Activated CD4-positive, alpha-beta memory T cell treated with anti-CD3 and anti-CD28 coated beads for 36 hours (primary cell): ENCODE measurements at places on chromosomes 2 and 18. TPM values are rescaled to one million over a fixed set of nuclear protein-coding genes. Genes with fewer than 3 reads are reported as not detected.
A peak's percentile ranks its signal among the peaks of the same experiment; 100 is the strongest.

DNA sequence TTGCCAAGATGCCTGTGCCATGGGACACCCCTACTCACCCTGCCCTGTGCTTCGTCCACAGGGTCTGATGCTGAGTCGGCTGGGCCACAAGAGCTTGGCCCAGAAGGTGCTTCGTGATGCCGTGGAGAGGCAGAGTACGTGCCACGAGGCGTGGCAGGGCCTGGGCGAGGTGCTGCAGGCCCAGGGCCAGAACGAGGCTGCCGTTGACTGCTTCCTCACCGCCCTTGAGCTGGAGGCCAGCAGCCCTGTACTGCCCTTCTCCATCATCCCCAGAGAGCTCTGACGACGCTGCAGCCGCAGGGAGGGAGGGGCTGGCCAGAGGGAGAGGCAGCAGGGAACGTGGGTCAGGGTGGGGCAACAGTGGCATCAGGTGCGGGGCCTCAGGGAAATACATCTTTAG is 81.5 kb downstream of the STPG4 start:
- DNase-seq = no peak
- H3K27ac ChIP-seq = no peak overlapping the region
- H3K4me3 ChIP-seq = no peak overlapping the region
- H3K27me3 ChIP-seq = no peaks in the 10 kb centered on the region

GRCh38 chr2:186099826-186100225 is 361.2 kb downstream of the FSIP2 start:
- no peaks in the 10 kb centered on the region for H3K4me1 ChIP-seq
- H3K27ac ChIP-seq = no peak overlapping the region
- H3K27me3 ChIP-seq = no peaks in the 10 kb centered on the region
- H3K4me3 ChIP-seq = no peak overlapping the region
- H3K36me3 ChIP-seq = no peaks in the 10 kb centered on the region

DNA sequence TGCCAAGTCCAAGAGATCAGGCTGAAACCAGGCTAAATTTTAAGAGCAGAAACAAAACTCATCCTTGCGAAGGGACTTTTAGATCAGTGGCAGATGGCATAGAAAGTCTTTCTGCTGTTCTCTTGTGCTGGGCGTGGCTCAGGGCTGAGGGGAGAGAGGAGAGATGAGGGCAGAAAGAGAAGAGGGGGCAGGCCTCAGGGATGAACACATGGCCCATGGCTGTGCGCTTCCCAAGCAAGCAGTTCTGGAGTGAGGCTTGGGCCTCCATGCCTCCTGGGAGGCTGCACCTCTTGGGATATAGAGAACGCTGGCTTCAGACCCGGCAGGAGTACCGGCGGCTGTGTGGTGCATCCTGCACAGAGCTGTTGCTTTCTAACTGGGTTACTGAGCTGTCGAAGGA is 41.0 kb downstream of the HPCAL1 start:
- no peak for DNase-seq
- H3K27ac ChIP-seq = no peak overlapping the region
- peaks cover 2% of the 10 kb centered on the region for H3K36me3 ChIP-seq

GRCh38 chr18:55073116-55073515 is 113.9 kb upstream of the CCDC68 start:
- DNase-seq = no peak
- no peak overlapping the region for H3K27ac ChIP-seq

DNA sequence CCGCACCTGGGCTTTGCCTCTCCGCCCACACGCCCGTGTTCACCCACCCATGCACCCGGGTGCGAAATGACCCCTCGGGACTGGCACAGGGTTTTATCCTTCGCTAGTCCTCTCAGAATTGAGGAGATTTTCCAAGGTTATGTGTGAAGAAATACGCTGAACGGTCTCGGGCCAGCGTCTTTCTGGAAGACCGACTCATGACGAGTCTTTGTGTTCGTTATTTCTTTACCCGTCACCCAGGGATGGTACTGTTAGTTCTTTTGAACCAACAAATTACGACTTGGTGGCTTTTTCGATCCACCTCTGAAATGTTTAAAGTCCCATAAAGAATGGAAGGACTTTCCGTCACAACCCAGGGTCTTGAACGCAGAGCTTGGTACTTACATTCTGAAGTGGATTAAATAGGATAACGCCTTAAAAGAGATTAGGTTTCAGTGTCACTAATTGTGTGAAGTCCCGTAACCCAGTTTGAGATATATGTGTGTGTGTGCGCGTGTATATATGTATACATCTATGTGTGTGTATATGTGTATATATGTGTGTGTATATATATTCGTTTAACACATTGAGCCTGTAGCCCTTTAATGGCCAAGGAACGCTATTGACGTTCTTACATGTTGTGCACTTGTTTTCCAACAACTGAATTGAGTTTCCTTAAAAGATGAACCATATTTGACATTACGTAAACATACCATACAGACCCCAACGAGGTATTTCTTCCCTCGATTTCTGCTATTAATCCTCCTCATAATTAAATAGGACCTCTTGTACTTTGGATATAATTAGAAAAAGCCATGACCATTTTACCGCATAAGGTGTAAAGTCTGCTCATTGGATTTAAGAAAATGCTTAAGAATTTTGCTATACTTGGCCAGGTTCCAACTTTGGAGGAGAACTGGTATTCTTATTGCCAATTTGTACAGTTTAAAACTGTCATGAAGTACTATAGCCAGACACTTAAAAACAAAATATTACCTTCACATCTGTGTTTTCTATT is 889 bp downstream of the ZC3H15 start:
- DNase-seq = no peak
- H3K4me3 ChIP-seq = peak overlapping the region; percentile 97
- peaks cover 17% of the 10 kb centered on the region for H3K36me3 ChIP-seq
- no peaks in the 10 kb centered on the region for H3K27me3 ChIP-seq

- H3K36me3 ChIP-seq = no peaks in the 10 kb centered on the region
- H3K4me1 ChIP-seq = no peaks in the 10 kb centered on the region
- DNase-seq = no peak
These were observed 779.5 kb upstream of the LRRTM1 start for GRCh38 chr2:81084101-81084500.

GRCh38 chr18:68438983-68439382 is 275.9 kb downstream of the TMX3 start:
- H3K36me3 ChIP-seq = no peaks in the 10 kb centered on the region
- H3K27me3 ChIP-seq = peaks cover 3% of the 10 kb centered on the region

GRCh38 chr2:58562276-58562675 is 321.2 kb upstream of the FANCL start:
- no peaks in the 10 kb centered on the region for H3K36me3 ChIP-seq
- H3K27me3 ChIP-seq = peaks cover 2% of the 10 kb centered on the region
- H3K27ac ChIP-seq = no peak overlapping the region
- no peaks in the 10 kb centered on the region for H3K4me1 ChIP-seq

DNA sequence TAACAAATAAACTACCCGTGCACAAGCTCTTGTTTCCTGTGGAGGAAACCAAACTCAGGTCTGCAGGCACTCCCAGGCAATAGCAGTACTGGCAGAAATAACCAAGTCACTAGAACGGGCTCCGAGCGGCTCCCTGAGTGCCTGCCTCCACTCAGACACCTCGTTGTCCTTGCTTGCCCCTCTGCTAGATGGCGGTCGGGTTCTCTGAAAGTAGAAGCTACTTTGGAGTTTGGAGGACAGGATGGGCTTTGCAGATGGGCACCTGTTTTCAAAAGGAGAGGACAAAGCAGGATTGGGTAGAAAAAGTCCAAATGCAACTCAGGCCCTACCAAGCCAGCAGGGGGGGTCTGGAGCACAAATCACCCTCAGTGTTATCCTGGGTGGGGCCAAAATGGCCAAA is 136.4 kb downstream of the LRRC30 start:
- no peak for DNase-seq
- no peaks in the 10 kb centered on the region for H3K27me3 ChIP-seq
- H3K4me1 ChIP-seq = no peaks in the 10 kb centered on the region
- H3K27ac ChIP-seq = no peak overlapping the region
- H3K4me3 ChIP-seq = no peak overlapping the region

- H3K27ac ChIP-seq = no peak overlapping the region
- H3K4me1 ChIP-seq = no peaks in the 10 kb centered on the region
- no peak for DNase-seq
These were observed 1050.7 kb upstream of the PIK3C3 start for GRCh38 chr18:40904295-40904694.

DNA sequence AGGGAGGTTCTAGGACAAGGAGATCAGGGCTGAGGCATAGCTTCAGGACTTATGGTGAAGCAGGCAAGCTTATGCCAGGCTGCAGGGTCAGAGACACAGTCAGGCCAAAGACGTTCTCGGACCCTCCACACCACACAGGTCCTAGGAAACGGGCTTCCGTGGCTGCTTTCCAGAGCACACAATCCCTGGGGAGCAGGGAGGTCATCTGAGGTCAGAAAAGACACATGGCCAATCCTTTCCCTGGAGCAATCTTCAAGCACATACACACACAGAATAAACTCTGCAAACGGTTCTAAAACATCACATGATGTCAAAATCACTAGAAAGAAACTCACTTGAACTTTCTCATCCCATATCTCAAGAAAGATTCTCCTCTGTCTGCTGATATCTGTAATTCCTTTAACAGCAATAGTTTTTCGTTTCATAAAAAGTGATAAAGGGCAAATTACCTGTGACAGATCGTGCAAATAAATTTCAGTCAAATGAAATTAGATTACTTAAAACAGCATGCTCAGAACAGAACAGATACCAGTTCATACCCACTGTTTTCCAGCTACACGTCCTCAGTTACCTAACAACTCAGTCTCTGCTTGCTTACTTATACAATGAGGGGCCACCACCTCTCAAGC is 63.9 kb downstream of the MBOAT2 start:
- H3K4me1 ChIP-seq = no peaks in the 10 kb centered on the region
- H3K27me3 ChIP-seq = no peaks in the 10 kb centered on the region
- H3K27ac ChIP-seq = no peak overlapping the region
- H3K36me3 ChIP-seq = no peaks in the 10 kb centered on the region
- no peak overlapping the region for H3K4me3 ChIP-seq

GRCh38 chr2:47554311-47554905 is 151.5 kb downstream of the MSH2 start:
- peaks cover 5% of the 10 kb centered on the region for H3K36me3 ChIP-seq
- DNase-seq = no peak
- no peak overlapping the region for H3K4me3 ChIP-seq
- H3K27ac ChIP-seq = no peak overlapping the region

DNA sequence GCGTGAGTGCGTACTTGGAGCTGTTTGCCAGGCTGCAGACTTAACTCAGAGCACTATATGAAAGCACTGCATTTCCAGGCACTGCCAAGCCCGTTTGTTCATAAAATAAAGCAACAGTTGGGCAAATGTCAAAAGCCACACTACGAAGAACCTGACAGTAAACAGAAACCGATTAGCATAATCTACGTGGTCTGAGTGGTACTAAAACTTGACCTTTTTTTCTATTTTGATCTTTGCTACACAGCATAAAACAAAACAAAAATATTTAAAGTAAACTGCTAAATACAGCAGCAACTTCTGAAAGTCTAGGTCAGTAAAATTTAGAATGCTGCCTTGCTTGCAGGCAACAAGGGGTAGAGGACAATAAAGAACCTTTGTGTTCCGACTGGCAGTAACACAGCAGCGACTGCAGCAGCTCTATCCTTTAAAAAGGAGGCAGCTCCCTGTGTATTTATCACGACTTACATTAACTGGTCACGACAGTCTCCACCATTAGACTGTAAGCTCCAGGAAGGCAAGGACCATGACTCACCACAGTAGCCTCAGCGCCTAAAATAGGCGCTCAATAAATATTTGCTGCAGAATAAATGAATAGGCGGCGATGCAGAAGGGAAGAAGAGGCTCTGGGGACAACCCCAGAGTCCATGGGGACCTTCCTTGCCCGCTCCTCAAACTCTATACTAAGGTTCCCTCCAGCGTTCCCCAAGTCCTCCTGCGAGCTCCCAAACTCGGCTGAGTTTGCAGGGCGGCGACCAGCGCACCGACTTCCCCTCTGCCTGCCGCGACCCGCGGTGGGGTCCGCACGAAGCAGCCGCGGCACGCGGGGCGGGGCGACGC is 902 bp downstream of the SS18 start:
- H3K4me1 ChIP-seq = peaks cover 30% of the 10 kb centered on the region
- H3K27ac ChIP-seq = peak overlapping the region; percentile 93
- H3K27me3 ChIP-seq = no peaks in the 10 kb centered on the region
- peak overlapping the region; percentile 89 for H3K4me3 ChIP-seq
- H3K36me3 ChIP-seq = peaks cover 14% of the 10 kb centered on the region
- peak; percentile 18 for DNase-seq

DNA sequence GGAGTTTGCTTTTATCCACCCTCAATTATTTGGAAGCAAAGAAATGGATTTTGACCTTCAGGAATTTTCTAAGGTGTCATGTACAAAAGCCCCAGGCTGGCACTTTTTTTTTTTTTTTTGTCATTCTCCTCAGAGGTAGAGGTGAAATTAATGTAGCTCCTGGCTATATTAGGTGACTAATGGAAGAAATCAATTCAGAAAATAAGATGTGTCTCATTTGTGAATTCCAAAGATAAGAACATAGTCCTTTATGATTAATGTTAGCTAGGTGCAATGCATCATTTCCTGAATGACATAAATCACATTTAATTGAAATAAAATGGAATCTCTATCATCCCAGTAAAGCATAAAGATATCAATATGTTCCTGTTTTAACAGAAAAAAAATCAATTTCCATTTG is 477.6 kb downstream of the FBXO15 start:
- H3K4me1 ChIP-seq = no peaks in the 10 kb centered on the region
- no peaks in the 10 kb centered on the region for H3K27me3 ChIP-seq
- no peak overlapping the region for H3K4me3 ChIP-seq
- DNase-seq = no peak

GRCh38 chr2:46297546-46298271 is 502 bp downstream of the EPAS1 start:
- H3K27ac ChIP-seq = peak overlapping the region; percentile 68
- peak; percentile 82 for DNase-seq
- H3K4me1 ChIP-seq = peaks cover 22% of the 10 kb centered on the region
- peaks cover 55% of the 10 kb centered on the region for H3K27me3 ChIP-seq
- peak overlapping the region; percentile 84 for H3K4me3 ChIP-seq

- no peak for DNase-seq
- H3K4me3 ChIP-seq = no peak overlapping the region
These were observed 11.6 kb upstream of the OLA1 start for GRCh38 chr2:174259981-174260380.

- H3K36me3 ChIP-seq = no peaks in the 10 kb centered on the region
- no peak for DNase-seq
- no peak overlapping the region for H3K27ac ChIP-seq
- H3K27me3 ChIP-seq = peaks cover 2% of the 10 kb centered on the region
- peaks cover 10% of the 10 kb centered on the region for H3K4me1 ChIP-seq
- no peak overlapping the region for H3K4me3 ChIP-seq
These were observed 59.1 kb downstream of the TMEM163 start for GRCh38 chr2:134659724-134660123.

IL1F10 gene
- not detected for total RNA-seq

FEV gene
- not detected for total RNA-seq

CHRNG gene
- total RNA-seq = not detected

FSHR gene
- not detected for total RNA-seq

DYSF gene
- not detected for total RNA-seq

DSG2 gene
- 0.31 TPM for total RNA-seq

KIAA2012 gene
- not detected for total RNA-seq

KCNG2 gene
- total RNA-seq = not detected

COL4A3 gene
- not detected for total RNA-seq

ACKR3 gene
- 1.2 TPM for total RNA-seq

EHD3 gene
- total RNA-seq = 1.4 TPM

SALL3 gene
- not detected for total RNA-seq
